Activated naive CD8-positive, alpha-beta T cell treated with anti-CD3 and anti-CD28 coated beads, Interleukin-2, amount 10 ng/mL, durations not matched to agents 7 days and 5 days (primary cell): ENCODE measurements at places on chromosomes 6 and 20.

GRCh38 chr6:3230256-3230882, 2.9 kb upstream of the TUBB2B start:
- H3K27me3 ChIP-seq = peaks cover 89% of the 10 kb centered on the region
- no peak overlapping the region for H3K27ac ChIP-seq
- peaks cover 29% of the 10 kb centered on the region for H3K4me1 ChIP-seq
- no peak for DNase-seq
- H3K36me3 ChIP-seq = no peaks in the 10 kb centered on the region

GRCh38 chr6:63887002-63887751, 251.6 kb downstream of the PHF3 start:
- no peaks in the 10 kb centered on the region for H3K36me3 ChIP-seq
- H3K27me3 ChIP-seq = no peaks in the 10 kb centered on the region
- H3K27ac ChIP-seq = no peak overlapping the region
- no peak overlapping the region for H3K4me3 ChIP-seq

DNA sequence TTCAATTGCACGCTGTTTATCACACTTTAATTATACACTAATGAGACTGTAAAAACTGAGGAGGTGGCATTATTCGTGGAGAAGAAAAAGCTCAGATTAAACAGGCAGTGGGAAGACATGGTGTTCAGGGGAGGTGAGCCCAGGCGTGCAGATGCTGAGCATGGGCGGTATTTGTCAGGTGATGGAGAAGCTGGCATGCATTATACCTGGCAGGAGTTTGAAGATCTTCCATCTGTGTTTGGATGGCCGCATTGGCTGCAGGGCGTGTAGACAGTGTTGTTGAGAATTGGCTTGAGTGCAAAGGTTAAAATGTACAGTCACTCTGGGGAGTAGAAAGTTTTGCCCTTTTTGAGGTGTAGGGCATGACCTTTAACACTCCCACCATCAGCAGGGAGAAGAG, 213.8 kb downstream of the ERMARD start:
- H3K27me3 ChIP-seq = peaks cover 13% of the 10 kb centered on the region
- no peaks in the 10 kb centered on the region for H3K36me3 ChIP-seq
- peaks cover 4% of the 10 kb centered on the region for H3K4me1 ChIP-seq
- DNase-seq = no peak
- H3K27ac ChIP-seq = no peak overlapping the region

DNA sequence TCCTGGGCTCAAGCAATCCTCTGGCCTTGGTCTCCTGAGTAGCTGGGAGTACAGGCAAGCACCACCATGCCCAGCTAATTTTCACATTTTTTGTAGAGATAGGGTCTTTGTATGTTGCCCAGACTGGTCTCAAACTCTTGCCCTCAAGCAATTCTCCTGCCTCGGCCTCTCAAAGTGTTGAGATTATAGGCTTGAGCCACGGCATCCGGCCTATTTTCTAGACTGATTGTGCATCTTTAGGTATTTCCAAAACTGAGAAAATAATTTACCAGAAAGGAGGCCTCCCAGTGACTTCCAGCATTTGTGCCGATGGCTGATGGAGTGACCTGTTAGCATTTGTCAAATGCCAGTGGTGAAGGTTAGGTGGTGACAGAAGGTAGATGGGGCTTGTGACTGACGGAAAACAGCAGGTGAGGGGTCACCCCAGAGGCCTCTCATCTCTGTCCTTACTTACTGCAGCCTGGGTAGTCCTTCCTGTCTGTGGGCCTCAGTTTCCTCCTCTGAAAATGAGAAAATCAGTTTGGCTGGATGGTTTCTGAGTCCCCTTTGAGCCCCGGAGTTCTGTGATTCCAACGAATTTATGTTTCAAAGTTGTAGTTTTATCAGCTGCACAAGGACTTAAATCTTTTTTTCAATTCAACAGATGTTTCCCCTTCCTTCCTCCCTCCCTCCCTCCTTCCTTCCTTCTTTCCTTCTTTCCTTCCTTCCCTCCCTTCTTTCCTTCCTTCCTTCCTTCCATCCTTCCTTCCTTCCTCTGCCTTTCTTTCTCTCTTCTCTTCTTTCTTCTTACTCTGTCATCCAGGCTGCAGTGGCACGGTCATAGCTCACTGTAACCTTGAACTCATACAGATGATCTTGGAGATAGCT, 53.5 kb downstream of the TGM2 start:
- no peak overlapping the region for H3K27ac ChIP-seq
- H3K4me3 ChIP-seq = no peak overlapping the region
- no peak for DNase-seq

GRCh38 chr6:160583794-160584193, 80.3 kb downstream of the LPA start:
- no peak overlapping the region for H3K4me3 ChIP-seq
- H3K27me3 ChIP-seq = peaks cover 9% of the 10 kb centered on the region
- H3K27ac ChIP-seq = no peak overlapping the region
- no peaks in the 10 kb centered on the region for H3K36me3 ChIP-seq

DNA sequence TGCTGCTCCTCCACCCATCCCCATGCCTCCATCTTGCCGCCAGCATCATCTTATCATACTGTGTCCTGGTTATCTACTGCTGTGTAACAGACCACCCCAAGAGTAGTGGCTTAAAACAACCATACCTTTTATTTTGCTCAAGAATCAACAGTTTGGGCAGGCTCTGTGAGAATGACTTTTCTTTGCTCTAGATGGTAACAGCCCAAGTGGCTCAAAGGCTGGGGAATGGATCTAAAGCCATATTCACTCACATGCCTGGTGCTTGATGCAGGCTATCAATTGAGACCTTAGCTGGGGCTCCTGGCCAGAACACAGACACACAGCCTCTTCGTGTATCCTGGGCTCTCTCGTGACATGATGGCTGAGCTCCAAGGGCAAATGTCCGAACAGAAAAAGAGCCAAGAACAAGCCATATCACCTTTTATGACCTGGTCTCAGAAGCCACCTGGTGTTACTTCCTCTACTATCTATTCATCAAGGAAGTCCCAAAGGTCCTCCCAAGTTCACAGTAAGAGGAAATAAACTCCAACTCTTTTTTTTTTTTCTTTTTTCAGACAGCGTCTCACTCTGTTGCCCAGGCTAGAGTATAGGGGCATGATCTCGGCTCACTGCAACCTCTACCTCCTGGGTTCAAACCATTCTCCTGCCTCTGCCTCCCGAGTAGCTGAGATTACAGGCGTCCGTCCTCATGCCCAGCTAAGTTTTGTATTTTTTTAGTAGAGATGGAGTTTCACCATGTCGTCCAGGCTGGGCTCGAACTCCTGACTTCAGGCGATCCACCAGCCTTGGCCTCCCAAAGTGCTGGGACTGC, 159.3 kb upstream of the JARID2 start:
- peaks cover 3% of the 10 kb centered on the region for H3K27me3 ChIP-seq
- H3K4me3 ChIP-seq = no peak overlapping the region
- H3K36me3 ChIP-seq = no peaks in the 10 kb centered on the region
- no peak for DNase-seq
- no peaks in the 10 kb centered on the region for H3K4me1 ChIP-seq
- H3K27ac ChIP-seq = no peak overlapping the region

DNA sequence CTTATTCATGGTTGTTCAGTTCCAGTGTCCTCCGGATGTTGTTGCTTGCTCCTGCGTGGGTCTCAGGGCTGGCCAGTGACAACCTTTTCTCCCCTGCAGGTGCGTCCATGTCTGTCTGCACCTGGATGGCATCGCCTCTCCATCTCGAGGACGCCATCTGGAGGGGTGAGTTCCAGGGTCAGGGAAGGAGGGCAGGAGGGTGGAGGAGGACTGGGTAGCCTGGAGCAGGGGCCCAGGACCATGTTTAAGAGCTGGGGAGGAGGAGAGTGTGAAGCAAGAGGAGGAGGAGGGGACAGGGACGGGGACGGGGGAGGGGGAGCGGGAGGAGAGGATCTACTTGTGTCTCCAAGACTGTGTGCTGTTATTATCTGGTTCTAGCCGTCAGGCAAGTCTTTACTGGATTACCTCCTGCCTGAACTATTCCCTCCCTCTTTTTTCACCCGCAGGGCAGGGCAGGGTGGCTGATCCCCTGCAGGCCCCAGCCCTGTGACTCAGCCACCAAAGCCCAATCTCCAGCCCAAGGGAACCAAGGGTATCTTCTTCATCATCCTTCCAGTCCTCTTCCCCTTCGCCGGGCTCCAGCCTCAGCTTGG, 32.2 kb upstream of the TULP1 start:
- H3K27me3 ChIP-seq = peaks cover 13% of the 10 kb centered on the region
- H3K27ac ChIP-seq = no peak overlapping the region
- H3K4me1 ChIP-seq = peaks cover 4% of the 10 kb centered on the region
- H3K4me3 ChIP-seq = no peak overlapping the region

DNA sequence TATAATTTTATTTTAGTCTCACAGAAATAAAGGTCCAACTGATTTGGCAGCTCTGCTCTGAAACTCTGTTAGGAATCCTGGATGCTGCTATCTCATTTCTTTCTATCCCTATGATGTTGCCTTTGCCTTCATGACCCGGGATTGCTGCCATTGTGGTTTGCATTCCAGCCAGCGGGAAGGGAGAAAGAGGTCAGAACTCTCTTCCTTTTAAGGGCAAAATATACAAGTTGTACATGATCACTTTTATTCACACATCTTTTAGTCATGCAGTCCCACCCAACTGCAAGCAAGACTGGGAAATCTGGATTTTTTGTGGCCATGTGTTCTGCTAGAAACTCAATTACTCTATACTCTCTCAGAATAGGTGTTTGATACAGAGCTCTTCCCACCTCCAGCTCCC, 263.1 kb upstream of the ZFP64 start:
- H3K4me3 ChIP-seq = no peak overlapping the region
- H3K36me3 ChIP-seq = no peaks in the 10 kb centered on the region
- H3K27ac ChIP-seq = no peak overlapping the region
- peaks cover 2% of the 10 kb centered on the region for H3K27me3 ChIP-seq
- no peak for DNase-seq

DNA sequence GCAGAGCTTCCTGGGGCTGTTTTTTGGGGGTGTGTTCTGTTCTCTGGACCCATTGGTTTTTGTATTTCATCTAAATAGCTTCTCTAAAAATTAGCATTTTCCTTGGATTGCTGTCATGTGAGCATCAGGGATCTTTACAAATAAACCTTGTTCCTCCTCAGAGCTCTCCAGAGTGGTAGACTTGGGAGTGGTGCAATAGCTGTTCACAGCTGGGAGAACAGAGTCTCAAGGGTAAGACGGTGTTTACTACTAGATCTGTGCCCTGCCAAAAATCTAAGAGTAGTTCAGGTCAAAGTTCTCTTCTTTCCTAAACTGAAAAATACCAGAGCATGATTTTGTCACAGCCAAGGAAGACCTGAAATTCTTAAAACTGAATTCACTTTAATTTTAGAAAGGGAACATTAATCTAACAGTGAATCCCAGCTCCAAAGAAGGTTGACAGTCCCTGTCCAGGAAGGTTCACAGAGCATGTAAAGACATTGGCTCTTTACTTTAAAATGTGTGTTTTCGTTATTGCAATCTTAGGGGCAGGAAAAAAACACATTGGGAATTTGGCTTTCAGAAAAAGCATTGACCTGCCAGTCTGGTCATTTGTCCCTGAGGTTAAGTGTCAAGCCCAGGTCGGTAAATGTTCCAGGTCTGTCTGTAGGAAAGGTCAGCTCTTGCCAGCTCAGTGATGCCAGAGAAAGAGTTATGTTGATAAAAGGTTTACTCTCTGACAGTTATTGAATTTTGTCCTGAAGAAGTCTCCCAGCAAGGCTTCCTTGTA, 43.3 kb downstream of the VAPB start:
- no peak overlapping the region for H3K4me3 ChIP-seq
- H3K27ac ChIP-seq = no peak overlapping the region
- DNase-seq = no peak

DNA sequence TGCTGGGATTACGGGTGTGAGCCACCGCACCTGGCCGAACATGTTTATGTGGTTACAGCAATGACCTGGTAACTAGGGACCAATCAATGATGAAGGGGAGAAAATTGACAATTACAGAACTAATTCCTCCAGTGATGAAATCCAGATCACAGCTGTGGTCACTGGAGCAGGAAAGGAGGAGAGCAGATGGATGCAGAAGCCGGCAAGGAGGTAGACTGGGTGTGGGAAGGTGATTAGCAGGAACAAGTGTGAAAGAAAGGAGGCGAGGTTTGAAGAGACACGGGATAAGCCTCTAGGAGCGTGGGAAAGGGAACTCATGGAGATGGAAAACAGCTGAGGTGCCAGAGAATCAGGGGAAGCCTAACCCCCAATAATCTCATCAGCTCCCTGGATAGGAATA, 17.2 kb upstream of the SPAG4 start:
- H3K4me3 ChIP-seq = no peak overlapping the region
- peaks cover 43% of the 10 kb centered on the region for H3K27me3 ChIP-seq
- no peak overlapping the region for H3K27ac ChIP-seq
- no peak for DNase-seq
